ENCODE measurements at places on chromosomes 7 and 10. TPM values are rescaled to one million over a fixed set of nuclear protein-coding genes. Genes with fewer than 3 reads are reported as not detected.

DNA sequence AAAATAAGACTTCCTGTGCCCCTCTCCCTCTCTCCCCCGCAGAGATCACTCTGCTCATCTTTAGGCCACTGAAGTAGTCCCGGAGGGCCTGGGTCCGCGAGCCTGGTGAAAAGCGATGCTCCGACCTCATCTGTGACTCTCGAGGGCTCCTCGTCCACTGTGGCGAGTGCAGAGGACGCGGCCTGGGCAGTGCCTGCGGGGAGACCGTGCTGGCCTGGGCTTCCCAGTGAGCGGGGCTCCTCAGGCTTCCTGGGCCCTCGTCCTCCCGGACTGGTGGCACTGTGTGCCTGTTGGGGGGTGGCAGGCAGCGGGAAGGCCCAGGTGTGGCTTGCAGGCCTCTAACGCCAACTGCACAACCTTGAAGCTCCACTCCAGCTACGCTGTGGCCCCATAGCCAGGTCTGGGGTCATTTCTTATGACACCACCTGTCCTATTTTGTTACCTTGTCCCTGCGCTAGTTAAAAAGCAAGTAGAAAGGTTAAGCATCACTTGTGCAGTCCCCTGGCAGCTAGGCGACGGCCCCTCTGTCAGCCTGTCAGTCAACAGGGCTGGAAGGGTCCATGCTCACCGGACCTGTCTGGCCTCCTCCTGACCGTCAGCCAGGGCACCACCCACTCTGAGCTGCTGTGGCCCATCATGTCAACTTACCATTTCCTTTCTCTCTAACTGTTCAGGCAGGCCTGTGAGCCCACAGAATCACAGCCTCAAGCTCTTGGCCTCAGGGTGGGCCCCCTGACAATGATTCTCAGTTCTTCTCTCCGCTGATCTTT is 20.5 kb downstream of the MNX1 start:
- H3K27me3 ChIP-seq = peaks cover 64% of the 10 kb centered on the region
- no peak for DNase-seq
- no peak overlapping the region for H3K27ac ChIP-seq
- peaks cover 7% of the 10 kb centered on the region for H3K4me1 ChIP-seq

- no peak for DNase-seq
- no peak overlapping the region for H3K27ac ChIP-seq
- H3K4me1 ChIP-seq = no peaks in the 10 kb centered on the region
- H3K36me3 ChIP-seq = no peaks in the 10 kb centered on the region
- no peak overlapping the region for H3K4me3 ChIP-seq
Measured at GRCh38 chr10:52319926-52320325, 5.8 kb downstream of the DKK1 start.

GRCh38 chr7:129642871-129643549 is 31.5 kb downstream of the NRF1 start:
- H3K36me3 ChIP-seq = no peaks in the 10 kb centered on the region
- no peaks in the 10 kb centered on the region for H3K27me3 ChIP-seq
- no peak for DNase-seq
- H3K4me1 ChIP-seq = peaks cover 42% of the 10 kb centered on the region
- no peak overlapping the region for H3K4me3 ChIP-seq

DNA sequence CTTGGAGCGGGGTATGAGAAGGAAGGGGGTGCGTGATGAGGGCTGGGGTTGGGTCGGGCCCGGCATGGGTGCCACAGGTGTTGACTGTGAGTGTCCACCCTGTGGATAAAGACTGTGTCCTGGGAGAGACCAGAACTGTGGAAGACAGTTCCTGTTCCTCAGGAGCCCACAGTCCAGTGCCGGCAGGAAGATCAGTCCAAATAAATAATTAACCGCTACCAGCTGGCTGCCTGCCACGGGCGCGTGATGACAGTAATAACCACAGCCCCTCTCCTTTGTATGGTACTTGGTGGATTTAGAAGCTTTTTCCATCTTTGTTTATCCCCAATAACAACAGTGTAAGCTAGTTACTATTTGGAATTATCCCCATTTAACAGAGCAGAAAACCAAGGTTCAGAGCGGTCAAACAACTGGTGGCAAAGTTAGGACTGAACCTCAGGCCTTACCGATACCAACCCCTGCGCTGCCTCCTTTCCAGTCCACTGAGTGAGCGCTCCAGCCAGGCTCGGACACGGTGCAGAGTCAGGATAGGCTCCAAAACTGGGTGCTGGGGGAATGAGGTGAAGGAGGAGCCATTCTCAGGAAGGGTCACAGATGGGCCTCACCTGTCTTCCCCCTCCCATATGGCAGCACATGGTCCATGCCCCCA is 5.1 kb downstream of the ZMIZ1 start:
- peaks cover 95% of the 10 kb centered on the region for H3K4me1 ChIP-seq
- peak overlapping the region; percentile 99 for H3K27ac ChIP-seq
- DNase-seq = peak; percentile 58
- no peaks in the 10 kb centered on the region for H3K36me3 ChIP-seq

FEZF1 gene
- not detected for total RNA-seq

GRCh38 chr7:44713680-44714335 is 34.8 kb upstream of the ZMIZ2 start:
- DNase-seq = no peak
- peaks cover 12% of the 10 kb centered on the region for H3K36me3 ChIP-seq
- H3K4me3 ChIP-seq = no peak overlapping the region
- H3K27ac ChIP-seq = peak overlapping the region; percentile 25
- no peaks in the 10 kb centered on the region for H3K27me3 ChIP-seq
